ENCODE measurements at places on chromosomes 3 and 15.
A peak's percentile ranks its signal among the peaks of the same experiment; 100 is the strongest.

- no peak for DNase-seq
Observed at GRCh38 chr3:117439812-117440211, 730.2 kb downstream of the TUSC7 start.

GRCh38 chr3:69203631-69204314 is 81.4 kb upstream of the LMOD3 start:
- no peak for DNase-seq

DNA sequence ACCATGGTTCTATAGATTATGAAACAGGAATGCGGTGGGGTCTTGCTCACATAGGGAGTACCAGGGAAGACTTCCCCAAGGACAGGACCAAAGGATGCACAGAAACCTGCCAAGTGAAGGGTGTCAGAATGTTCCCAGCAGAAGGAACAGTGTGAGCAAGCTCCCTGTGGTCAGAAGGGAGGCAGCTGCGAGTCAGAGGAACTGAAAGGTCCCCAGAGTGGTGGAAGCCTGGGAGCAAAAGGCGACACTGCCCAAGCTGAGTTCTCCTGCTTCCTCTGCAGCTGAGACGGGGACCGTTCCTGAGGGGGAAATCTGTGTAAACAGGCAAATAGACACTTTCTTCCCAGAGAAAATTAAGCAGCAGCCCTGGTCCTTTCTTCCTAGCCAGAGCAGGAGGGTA is 14.2 kb upstream of the SLC6A6 start:
- no peak for DNase-seq

DNA sequence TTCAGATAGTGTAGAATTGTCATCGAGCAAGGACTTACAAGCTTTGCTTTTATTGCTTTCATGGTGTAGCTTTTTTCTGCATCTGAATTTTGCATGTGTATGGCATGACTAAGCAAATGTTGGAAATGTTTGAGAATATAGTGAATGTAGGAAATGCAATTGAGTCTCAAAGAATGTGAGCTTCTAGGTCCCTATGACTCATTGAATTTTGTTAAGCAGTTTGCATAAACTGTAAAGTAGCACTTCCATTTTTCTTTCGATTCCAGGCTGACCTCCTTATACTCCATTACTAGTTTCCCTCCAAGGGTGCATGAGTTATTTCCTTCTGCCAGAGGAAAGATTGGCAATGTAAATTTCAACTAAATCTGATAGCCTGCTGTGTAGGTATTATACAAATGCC is 619.2 kb downstream of the DIPK2A start:
- no peak for DNase-seq

DNA sequence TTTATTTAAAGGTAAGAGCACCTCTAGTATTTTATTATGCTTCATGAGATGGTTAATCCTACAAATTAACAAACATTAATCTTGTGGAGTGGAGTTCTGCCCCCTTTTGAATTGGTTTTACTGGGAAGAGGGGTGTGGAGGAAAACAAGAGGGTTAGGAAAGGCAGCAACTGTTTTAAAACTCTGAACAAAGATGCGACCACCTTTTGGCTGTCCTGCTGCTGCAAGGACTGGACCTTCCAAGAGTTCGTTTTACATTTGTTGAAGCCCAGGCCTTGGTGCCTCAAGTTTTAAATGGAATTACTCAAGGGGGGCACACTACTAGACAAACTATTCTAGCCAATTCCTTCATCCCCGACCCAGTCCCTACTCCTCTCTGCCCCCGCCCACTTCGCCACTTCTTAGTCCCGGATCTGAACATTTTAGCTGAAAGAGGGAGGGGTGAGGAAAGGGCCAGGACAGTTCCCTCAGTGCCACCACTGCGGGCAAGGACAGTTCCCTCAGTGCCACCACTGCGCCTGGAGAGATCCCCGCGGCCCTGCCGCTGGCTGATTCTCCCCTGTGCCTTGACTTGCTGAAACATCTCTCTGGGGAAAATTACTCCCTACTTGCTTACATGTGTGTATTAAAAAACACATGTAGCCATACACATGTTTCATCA is 11.2 kb downstream of the SOX2 start:
- no peak for DNase-seq

DNA sequence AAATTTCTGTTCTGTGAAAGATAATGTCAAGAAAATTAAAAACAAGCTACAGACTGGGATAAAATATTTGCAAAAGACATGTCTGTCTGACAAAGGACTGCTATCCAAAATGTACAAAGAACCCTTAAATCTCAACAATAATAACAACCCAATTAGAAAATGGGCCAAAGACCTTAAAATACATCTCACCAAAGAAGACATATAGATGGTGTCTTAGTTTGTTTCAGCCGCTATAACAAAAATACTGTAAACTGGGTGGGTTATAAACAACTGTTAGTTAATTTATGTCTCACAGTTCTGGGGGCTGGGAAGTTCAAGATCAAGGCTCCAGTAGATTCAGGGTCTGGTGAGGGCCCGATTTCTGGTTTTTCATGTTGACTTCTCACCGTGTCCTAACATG is 106.2 kb upstream of the AGTR1 start:
- no peak for DNase-seq

DNA sequence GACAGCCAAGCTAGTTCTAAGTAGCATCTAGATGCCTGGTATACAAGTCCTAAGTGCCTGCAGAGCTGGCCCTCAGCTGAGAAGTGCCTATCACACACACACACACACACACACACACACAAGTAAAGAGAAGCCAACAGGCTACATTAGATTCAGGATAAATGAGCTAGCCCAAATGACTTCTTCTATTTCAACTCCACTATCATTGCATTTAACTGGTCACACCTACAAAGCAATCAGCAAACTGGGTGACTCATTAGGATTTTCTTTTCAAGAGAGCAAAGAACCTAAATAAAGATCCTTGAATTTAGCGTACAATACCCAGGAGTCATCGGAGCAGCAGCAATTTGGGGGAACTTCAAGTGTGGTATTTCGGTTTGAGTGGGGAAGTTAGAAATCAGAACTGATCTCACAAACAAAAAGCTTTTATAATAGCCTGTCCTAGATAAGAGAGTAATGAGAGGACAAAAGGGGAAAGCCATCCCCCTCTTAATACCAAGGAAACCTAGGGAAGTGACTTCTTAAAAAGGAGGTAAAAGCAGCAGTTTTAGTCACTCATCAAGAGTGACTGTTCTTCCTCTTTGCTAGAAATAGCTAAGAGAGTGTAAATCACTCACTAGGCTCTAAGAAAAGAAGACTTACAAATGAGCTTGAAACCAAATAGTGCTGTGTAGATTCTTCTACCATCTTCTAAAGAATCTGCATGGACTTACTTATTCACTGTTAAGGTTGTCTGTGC is 112.7 kb downstream of the TNIK start:
- DNase-seq = peak; percentile 12
